ENCODE measurements at places on chromosomes 11 and 22.

DNA sequence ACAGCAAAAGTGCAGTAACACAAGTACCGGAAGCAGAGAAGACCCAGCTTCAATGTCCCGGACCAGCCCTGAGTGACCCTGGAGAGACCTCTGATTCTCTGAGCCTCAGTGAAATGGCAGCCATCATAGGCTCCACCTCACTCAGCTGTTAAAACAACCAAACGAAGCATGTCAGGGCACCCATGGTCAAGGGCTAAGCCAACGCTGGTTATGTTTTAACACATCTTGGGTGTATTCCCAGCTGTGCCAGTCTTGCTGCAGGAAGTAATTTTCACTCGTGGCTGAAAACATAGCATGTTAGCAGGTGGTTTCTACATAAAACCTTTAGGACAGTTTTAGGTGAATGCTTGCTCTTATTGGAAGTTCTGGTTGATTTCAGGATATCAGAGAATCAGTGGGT lies 30.9 kb downstream of the LMO2 start:
- no peak for DNase-seq

- DNase-seq, result no peak
Observed at GRCh38 chr11:20261526-20261925, 101.3 kb upstream of the DBX1 start.

- DNase-seq, result no peak
Observed at GRCh38 chr11:102117472-102118113, 7.3 kb downstream of the YAP1 start.

DNA sequence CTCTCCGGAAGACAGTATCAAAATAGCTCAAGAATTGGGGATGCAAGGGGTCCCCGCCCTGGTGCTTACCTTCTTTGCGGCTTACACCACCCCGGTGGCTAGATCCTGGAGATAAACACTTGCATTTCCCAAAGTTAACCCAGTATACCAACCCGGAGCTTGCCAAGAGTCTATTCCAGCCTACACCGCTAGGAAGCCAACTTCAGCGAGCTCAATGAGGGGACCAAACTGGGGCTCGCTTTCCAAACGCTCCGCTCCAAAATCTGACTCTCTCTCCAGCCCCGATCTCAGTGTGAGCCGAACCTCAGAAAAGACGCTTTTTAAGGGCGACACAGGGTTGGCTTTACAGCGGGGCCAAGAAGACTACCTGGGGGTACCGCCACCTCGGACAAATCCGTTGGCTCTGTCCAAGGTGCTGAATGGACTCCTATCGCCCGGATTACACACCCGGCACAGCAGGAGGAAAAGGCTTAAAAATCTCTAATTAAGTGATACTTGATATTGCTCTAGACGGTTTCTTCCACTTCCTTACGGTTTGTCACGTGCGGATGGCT lies 20.1 kb upstream of the BDNF start:
- DNase-seq, result no peak

- DNase-seq, result no peak
Observed at GRCh38 chr11:134819041-134819440, 407.0 kb upstream of the B3GAT1 start.

GRCh38 chr22:38490475-38490874 lies 15.6 kb downstream of the DDX17 start:
- no peak for DNase-seq

GRCh38 chr11:78714539-78714938 lies 139.9 kb upstream of the NARS2 start:
- no peak for DNase-seq

Measured in stimulated activated CD4-positive, alpha-beta T cell treated with anti-CD3 and anti-CD28 coated beads, Interleukin-1b, Interleukin-23, amount 100 ng/mL, for 24 hours (primary cell).